DMS 273 treated with DMSO at 0.1 percent for 48 hours (cell line): ENCODE measurements at places on chromosomes 3 and 15.
A peak's percentile ranks its signal among the peaks of the same experiment; 100 is the strongest.

DNA sequence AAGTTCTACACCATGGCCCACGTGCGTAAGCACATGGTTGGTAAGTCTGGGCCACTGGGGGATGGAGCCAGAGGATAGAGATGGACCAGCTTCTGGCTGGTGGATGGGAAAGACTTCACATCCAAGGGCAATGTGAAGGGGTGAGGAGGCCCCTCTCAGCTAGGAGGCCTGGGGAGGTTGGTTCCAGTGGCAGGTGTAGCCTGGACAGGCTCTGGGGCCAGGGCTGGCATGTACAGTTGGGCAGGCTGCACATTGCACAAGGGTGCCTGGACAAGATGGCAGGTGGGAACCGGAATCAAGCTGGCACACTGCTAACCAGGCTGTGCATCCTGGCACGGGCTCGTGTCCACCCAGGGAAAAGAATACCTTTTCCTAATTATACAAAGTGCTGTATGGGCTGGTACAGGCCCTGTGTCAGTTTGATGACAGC is 8.1 kb downstream of the ZBTB47 start:
- no peak for DNase-seq

- DNase-seq = no peak
These were observed 385.8 kb upstream of the CNTN6 start for GRCh38 chr3:707041-707440.

DNA sequence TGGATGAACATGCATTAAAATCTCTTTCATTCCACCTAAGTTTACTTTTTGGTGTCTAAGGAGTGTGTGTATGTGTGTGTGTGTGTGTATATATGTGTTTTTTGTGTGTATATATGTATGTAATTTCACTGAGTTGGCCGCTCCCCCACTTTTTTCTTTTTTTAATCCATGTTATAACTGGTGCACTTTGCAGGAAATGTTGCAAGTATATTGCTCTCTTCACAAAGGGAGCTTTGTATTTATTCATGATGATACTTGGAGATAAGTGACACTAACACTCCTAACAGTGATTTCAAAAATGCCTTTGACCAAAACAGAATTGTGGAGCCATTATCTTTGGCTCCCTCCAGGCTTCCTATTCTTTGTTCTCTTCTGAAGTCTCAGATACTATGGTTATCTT is 95.8 kb downstream of the FNDC3B start:
- no peak for DNase-seq

GRCh38 chr3:43286841-43287499 is 630 bp downstream of the SNRK start:
- DNase-seq = no peak

DNA sequence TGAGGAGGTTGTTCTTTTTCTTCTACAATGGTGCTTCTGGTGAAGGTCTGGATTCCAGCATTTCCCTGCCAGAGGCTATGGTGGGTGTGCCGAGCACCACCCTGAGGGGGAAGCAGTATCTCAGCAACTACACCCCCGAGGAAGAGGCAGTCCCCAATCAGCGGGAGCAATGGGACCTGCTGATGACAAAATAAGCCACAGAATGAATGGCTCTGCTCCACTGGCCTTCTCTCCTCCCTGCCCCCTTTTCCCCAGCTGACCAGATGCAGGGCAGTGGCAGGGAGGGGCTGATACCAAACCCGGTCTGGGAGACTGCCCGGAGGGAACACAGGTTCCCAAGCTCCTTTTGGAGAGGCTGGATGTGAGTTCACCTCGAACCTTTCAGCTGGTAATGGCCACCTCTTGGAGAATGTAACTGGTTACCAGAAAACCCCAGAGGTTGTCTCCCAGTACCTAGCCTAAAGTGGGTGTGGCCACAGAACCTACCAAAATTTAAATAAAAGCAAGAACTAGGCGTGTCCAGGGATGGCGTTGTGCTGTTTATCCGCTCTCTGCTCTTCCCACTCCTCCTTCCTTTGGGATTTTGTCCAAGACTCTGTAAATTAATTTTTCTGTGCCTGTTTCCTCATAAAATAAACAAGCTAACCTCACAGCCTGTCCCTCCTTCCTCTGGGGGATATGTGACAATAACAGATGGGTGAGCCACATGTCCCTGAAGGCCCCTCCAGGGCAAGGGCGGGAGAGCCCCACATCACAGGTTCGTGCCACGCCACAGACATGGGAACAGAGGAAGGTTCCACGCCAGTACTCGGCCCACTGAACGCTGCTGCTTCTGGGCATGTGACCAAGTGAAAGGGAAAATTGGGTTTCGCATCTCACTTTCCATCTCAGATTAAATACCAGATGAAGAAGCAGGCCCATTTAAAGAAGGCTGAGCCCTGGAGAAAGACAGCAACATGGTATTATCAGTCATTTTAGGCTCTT is 35.1 kb upstream of the SPTBN5 start:
- no peak for DNase-seq

DNA sequence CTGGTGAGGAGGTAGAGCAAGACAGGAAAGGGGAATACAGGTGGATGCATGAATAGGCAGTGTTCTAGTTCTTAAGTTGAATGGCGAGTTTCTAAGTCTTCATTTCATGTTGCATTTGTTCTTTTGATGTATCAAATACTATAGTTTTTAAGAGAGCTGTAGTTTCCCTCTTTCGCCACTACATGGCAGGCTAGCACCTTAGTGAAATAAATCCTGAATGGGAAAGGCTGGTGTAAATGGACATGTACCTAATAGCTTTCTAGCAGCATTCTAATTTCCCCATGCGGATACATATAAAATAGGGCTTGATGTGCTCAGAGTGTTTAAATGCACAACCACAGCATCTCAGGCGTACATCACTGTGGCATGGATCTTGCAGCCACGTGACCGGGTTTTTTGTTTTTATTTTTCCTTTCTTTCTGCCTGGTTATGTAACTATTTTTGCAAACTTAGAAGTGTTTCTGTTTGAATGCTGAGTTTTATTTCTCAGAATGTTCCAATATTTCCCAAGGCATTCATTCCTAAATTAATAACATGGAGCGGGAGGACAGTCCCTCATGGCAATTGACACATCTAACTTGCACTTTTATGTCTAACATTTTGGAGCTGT is 23.5 kb upstream of the CLN6 start:
- peak; percentile 42 for DNase-seq

DNA sequence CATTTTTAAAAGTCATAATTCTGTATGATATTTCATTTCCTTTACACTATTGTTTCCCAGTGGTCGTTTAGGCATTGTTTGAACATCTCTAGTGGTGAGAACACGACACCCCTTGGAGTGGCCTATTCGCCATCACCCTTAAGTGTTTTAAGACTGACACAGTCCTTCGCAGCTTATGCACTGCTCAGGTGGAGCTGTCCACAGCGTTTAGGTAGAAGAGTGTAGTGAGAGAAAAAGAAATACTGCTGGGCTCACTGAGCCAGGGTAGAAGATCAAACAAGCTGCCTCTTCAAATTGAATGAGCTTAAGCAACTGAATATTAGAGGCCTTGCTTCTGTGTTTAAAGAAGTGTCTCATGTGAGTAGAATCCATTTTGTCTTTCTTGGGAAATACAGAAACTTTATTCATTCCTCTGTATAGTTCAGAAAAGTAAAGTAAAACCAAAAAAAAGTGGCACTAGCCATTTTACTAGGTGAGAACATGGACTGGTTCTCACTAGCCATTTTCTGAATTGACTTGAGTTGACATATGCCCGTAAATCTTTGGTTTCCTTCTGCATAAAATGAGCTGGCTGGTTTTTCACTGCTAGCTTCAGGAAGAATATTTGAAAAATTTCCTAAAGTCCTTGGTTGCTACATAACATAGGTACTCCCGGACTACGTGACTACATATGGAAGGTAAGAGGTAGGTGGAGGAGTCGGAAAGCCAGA is 155.9 kb downstream of the P3H2 start:
- DNase-seq = no peak

- no peak for DNase-seq
These were observed 40.0 kb downstream of the ATP2C1 start for GRCh38 chr3:130933801-130934345.

DNA sequence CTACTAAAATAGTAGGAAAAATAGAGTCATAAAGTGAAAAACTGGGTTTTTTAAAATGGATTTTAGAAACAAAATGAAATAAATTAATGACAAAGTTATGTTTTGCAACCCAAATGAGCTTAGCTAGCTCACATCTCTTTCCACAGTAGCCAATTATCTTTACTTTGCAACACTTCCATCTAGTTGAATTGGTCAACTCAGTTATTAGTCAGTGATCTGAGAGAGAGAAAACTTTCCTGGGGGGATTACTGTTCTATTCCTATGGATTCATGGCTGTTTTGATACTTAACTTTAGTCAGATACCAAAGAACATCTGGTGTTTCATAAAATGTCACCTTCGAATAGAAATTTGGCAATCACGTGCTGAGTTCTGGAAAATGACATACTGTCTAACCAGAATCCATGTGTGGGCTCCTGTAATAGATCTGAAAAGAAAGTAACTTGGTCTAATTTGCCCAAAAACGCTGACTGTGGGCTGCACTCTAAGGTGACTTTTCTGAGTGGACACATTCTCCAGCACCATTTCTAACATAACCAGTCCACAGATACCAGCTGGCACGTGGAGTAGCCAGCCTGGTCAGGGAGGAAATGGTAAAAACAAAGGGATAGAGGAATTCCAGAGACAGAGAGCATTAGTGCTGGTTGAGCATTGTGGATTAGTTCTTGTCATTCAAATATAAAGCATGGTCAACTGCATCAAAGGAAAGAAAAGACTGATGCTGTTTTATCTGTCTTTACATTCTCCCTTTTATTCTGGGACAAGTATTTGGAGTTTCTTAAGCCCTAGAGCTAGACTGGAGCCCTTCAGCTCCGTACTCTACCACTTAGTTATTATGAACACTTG is 45.2 kb upstream of the CCDC80 start:
- no peak for DNase-seq

GRCh38 chr3:176951144-176951543 is 246.1 kb downstream of the TBL1XR1 start:
- no peak for DNase-seq

- DNase-seq = no peak
These were observed 180.2 kb upstream of the TTC14 start for GRCh38 chr3:180421721-180422120.

DNA sequence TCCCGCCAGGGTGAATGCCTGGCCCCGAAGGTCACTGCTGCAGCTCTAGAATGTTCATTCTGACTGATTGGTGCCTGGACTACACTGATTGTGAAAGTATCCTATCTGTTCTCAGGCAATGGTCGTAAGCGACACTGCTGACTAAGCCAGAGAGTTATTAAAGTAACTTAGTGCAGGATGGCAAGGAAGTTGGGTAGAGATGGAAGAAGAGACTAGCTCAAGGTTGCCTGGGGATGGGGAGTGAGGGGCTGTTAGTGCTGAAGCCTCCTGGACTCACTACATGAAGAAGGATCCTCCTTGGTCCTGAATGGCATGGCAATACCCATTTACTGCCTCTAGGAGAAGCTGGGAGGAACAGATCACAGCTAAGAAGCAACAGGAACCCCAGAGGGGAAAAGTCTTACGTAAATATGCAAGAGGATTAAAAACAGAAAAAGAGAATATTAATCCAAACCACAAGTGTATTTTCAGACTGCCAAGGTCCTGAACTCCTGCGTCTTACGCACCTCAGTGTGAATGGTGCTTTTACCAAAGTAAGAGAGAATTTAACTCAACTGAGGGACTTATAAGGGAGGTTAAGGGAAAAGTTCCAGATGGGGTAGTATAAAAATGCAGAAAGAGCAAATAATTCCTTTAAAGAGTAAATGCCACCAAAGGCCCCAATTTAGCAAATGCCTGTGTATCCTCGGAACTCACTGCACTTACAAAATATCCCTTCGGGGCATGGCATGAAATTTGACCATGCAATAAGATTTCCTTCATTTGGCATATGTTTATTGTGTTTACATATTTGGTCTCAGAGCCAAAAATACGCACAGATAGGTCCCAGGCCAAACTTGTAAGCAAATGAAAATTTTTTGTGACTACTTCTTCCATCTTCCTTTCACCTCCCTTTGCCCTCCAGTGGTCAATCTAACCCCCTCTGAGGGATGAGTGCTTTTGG is 64.0 kb upstream of the DGKG start:
- no peak for DNase-seq

GRCh38 chr15:54850101-54850500 is 346.6 kb downstream of the RSL24D1 start:
- no peak for DNase-seq

DNA sequence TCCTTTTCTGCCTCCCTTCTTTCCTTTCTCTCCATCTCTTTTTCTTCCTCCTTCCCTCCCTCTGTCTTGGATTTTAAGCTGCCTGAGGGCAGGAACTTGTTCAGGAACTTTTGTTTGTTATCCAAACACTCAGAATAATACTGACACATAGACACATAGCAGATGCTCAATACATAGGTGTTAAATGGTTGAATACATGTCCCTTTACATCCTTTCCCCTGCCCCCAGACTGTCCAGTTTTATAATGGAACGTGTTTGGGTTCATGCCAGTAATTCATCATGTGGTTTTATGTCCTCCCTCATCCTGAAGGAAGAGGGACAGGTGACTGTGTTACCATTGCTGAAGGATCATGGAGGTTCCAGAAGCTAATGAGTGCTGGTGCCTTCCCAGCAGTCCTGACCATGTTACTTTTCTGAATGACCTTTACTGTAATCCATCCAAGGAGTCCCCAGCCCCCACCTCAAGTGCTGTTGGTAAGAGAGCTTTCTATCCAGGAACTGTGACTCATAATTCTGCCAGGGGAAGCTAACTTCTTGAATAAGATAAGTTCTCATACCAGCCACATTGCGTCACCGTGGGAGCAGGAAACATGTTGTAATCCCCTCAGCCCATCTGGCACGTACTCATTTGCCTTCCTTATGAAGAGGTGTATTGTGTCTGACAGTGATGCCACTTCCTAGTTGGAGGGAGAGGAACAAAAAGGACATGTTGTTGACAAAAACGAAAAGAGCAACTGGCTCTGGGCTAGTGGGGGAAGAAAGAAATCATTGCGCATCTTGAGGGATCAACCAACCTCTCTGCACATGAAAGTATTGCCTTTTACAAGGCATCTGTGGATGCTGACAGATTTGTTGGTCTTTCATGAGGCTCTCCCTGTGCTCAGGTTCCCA is 52.4 kb downstream of the IL1RAP start:
- DNase-seq = no peak

- no peak for DNase-seq
These were observed 453.5 kb downstream of the SOX2 start for GRCh38 chr3:182165234-182165633.

DNA sequence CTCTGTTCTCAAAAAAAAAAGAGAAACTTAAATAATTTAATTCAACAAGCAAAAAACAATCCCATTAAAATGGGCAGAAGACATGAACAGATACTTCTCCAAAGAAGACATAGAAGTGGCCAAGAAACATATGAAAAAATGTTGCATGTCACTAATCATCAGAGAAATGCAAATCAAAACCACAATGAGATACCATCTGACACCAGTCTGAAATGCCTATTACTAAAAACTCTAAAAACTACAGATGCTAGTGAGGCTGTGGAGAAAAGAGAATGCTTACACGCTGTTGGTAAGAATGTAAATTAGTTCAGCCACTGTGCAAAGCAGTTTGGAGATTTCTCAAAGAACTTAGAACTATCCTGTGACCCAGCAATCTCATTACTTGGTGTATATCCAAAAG is 382.9 kb downstream of the OTOL1 start:
- DNase-seq = no peak

- DNase-seq = peak; percentile 52
These were observed 7.3 kb upstream of the ZBTB38 start for GRCh38 chr3:141360888-141361598.
